Pancreas (tissue), 10 donors: ENCODE measurements at places on chromosomes 3 and 15.

GRCh38 chr3:175397372-175397771 lies 538.2 kb downstream of the NAALADL2 start:
- no peak for DNase-seq

GRCh38 chr3:43171748-43172147 lies 65.9 kb upstream of the POMGNT2 start:
- no peak for DNase-seq

DNA sequence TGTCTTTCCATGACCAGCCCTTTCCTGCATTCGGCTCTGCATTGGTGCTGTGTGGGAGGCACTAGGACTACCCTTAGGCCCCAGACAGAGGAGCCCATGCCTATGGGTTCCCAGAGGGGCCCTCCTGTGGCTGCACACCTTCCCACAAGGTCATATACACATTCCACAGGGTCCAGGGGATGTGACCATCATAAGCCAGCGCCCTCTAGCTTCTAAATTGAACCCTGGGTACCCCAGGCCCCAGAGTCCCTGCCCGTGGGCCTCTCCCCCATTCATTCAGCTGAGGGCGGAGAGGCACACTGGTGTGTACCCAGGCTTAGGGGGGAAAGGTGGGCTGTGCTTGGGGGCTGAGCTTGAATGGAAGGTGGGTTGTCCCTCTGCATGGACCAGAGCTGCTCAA lies 10.2 kb upstream of the SLC6A6 start:
- no peak for DNase-seq

GRCh38 chr15:32879980-32880379 lies 162.2 kb downstream of the GREM1 start:
- no peak for DNase-seq

DNA sequence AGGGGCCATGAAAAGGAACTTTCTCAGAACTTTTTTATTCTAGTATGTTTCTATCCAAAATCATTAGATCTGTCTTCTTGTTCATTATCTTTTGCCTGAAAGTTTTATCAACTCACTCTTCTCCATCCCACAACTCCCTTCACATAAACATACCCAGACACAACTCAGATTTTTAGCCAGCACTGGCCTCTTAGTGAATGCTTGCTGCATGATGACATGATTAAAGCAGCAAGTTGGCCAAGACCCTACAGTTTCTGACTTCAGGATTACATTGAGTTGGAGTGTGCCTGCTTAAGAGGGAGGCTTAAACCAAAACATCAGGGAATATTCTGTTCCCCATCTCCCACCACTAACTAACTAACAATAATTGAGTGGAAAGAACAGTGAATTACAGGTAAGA lies 38.1 kb downstream of the PLSCR2 start:
- no peak for DNase-seq

- DNase-seq, result no peak
These were observed 59.4 kb upstream of the IMPG2 start for GRCh38 chr3:101379658-101380376.

DNA sequence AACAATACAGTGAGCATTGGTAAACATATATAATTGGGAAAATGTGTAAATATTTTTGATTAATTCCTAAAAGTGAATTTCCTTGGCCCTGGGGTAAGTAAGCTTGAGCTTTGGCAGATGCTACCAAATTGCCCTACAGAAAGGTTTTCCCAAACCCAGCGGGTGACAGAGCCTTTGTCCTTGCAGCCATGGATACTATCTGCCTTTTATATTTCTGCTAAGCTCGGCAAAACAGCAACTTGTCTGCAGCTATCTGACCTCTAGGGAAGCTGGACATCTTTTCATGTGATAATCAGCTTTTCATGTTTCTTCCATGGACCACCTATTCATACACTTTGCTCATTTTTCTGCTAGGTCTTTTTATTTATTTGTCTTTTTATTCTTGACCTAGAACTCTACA lies 64.7 kb upstream of the SEC22A start:
- no peak for DNase-seq

- DNase-seq, result no peak
These were observed 58.8 kb downstream of the ADAM10 start for GRCh38 chr15:58690703-58691102.

DNA sequence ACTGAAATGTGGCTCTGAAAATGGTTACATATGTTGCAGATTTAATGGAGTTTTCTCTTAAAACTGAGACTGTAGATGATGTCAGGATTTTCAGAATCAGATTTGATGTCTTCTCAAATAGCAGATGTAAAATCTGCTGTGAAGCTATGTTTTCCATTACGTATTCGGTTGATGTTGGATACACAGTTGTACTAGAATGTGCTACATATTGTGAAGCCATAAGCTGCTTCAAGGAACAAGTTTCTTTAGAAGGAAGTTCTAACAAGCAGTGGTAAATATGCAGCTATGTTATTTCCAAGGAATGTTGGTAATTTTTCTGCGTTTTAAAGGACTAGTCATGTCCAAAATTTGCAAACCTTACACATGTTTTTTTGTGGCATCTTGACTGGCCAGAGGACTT lies 197.7 kb downstream of the RBMS3 start:
- DNase-seq, result no peak
